ENCODE measurements at places on chromosomes 7 and 10.
A peak's percentile ranks its signal among the peaks of the same experiment; 100 is the strongest.

- no peak for DNase-seq
Observed at GRCh38 chr10:112348759-112349158, 25.2 kb upstream of the ACSL5 start.

GRCh38 chr10:71367271-71367670 lies 29.4 kb upstream of the CDH23 start:
- no peak for DNase-seq

DNA sequence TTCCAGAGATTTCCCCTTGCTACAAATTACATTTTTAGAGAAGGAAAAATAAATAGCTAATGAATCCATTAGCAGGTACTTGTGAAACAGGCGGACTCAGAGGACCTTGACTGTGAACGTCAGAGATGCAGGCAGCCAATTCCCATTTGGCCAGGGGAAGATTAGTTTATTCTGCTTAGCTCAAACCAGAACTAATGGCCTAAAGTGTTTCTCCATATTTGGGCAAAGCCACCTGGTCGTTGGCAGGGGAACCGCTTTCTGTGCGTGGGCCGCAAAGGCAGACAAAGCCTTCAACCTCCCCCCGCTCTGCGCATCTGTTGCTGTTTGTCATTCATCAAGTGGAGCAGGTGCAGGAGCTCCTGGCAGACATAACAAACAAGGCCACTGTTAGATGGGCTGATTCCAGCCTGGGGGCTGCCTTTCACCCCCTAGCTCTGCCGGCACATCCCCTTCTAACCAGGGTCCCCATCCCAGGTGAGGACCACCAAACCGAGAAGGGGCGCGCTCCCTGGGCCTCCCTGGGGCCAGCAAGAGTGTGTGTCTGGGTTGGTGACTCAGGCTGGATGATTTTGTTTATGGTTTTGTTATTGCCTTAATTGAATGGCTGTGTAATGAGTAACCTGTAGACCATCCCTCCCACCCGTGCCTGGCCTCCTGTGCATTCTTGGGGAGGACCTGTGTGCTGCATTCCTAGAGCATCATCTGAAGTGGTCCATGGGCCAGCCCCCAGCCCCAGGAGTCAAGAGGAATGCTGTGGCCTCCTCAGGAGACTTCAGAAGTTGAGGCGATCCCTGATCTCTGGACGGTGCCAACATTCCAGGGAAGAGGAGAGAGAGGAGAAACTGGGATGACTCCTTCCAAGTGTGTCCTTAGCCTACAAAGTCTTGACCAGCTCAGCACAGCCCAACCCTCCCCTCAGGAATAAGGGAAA lies 14.5 kb upstream of the CPA1 start:
- DNase-seq = no peak

- DNase-seq = no peak
Observed at GRCh38 chr7:44307905-44308595, 17.3 kb downstream of the CAMK2B start.

DNA sequence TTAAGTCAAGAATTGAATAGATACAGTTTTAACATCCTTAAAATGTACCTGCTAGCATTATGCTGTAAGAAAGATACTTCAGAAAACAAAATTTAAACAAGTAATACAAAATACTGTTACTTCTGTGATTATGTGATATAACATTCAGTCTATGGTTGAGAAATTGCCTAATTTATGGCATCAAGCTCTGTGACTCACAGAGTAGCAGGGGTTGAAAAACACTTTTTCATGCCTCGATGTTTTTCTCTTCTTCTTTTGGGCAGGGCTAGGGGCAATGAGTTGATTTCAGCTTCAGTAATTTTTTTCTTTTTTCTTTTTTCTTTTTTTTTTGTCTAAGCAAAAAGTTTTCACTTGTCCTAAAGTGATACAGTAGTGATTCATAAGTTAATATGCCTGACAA lies 209.2 kb downstream of the MBL2 start:
- no peak for DNase-seq

DNA sequence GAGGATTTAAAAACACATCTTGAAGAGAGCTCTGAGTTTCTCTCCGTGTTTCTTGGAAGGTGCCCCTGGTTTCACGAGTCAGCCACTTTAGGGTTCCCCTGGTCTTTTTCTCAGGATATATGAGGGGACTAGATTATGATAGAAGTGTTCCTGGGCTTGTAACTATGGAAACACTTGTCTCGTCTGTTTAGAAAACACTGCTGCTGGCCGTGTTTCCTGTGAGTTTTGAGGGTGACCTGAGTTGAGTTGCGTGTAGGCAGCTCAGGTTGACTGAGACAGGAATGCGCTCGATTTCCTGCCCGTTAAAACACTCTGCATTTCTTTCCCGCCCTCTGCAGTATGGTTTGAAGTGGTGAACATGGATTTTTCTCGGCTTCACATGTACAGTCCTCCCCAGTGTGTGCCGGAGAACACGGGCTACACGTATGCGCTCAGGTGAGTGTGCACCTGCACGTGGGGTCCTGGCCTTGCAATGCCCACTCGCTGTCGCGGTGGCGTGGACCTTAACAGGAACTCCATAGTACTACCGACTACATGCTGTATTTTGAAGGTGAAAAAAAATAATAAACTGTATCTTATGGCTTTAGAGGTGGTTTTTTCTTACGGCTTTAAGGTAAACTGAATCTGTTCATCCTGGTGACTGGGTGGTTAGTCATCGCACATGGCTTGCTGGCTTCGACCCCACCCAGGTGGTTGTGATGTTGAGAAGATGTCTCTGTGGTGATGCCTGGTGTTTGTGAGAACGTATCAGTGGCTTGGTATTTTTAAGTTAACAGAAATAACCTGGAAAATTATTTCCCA lies at the start of gene SUN1:
SUN1 (plus strand) TSS at position 310 of the 801 bp plus-strand sequence; CDS start at position 359, 49 bp downstream.
- DNase-seq = no peak

- DNase-seq = no peak
Observed at GRCh38 chr7:511476-512145, 8.0 kb downstream of the PDGFA start.

- peak; percentile 87 for DNase-seq
Observed at GRCh38 chr7:139341058-139341775, at the start of gene FMC1. Gene FMC1 (plus strand): TSS chr7:139341337. CDS start chr7:139341385, 48 bp downstream.

DNA sequence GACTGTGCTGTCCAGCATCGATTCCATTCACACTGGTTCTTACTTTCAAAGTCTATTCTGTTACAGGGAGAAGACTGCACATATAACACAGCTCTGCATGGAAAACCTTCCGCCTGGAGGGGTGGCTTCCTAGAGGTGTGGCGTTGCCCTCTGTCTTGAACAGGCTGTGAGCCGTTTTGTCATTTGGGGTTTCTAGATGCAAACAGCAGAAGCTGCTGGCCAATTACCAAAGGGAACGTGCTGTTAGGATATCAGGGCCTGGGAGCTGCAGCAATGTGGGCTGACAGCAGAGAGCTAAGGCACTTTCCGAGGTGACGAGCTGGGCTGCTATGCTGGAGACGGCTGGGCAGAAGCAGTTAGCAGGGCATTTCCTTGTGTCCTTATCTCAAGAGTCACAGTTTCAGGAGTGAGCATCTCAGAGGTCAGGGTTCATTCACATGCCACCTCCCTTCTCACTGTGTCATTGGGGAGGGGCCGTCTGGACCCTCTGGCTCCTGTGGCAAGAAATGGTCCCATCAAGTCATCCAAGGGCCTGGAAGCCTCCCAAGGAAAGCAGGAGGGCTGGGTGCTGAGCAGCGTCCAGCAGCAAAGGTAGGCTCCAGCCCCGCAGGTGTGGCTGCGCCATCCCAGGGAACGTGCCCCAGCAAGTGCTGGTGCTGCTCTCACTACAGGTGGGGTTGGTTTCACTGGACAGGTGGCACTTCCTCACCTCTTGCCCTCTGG lies 106.5 kb downstream of the WDR37 start:
- no peak for DNase-seq

GRCh38 chr10:81136261-81136660 lies 598.6 kb downstream of the SH2D4B start:
- no peak for DNase-seq

DNA sequence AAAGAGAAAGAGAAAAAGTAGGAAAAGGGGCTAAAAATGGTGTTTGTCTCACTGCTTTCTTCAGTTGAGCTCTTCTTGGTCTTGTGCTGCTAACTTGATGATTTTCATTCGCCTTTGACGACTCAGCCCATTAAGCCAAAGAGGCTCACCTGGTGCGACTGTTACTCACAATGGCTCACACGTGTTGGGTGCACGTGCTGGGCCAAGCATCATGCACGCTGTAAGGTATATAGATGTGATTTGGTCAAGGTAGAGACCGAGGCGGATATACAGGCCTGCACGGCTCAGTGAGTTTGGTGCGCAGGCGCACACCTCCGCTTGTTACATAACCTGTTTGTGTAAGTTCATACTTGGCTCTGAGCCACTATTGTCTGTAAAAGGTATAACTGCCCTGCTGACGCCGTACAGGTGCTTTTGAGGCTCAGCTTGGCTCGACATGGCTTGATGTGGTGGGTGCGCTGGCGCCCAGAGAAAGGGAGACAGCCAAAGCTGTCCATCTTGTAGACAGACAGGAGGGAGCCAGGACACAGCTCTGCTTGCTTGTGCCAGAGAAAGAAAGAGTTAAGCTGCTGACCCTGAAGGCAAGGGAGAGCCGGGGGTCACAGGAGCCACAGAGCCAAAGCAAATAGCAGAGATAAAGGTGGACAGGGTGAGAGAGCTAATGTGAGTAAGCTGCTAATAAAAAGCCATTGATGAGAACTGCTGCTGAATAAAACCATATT lies 33.6 kb downstream of the ANKRD16 start:
- DNase-seq = no peak

- DNase-seq = no peak
Observed at GRCh38 chr7:12139416-12139815, 71.7 kb upstream of the TMEM106B start.

DNA sequence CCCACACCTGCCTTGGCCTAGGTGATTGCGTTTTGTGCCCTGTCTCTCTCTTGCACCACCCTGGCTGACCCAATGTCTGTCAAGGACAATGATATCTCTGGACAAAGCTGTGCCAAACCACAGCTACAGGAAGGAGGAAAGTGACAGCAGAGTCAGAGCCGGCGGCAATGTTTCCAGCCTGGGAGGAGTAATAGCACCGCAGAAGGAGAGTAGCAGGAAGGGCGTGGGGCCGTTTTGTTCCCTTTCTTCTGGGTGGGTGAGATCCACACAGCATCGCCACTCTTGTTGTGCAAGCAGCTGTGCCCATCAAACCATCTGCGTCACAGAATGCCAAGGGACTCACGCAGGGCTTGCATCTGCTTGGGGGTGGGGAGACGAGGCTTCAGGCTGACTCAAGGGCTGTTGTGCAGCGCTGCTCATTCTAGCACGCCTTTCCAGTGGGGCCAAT lies 341.6 kb upstream of the AUTS2 start:
- DNase-seq = no peak

DNA sequence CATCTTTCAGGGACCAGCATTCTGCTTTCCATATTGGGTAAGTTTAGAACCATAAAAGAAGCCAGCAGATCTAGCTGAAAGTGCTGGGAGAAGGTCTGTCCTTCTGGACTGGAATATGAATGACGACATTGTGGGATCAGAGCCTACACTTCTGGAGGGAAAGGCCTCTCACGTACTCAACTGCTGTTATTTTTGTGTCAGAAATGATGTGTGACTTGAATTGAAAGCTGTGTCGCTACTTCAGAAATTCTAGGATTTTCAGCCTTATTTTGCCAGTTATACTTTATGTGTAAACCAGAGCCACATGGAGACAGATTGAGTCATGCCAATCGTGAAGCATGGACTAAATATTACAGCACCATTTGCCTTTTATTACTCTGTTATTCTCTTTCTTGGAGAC lies 231.0 kb downstream of the KIAA1217 start:
- no peak for DNase-seq

GRCh38 chr7:27647046-27647445 lies 15.6 kb downstream of the HIBADH start:
- no peak for DNase-seq

DNA sequence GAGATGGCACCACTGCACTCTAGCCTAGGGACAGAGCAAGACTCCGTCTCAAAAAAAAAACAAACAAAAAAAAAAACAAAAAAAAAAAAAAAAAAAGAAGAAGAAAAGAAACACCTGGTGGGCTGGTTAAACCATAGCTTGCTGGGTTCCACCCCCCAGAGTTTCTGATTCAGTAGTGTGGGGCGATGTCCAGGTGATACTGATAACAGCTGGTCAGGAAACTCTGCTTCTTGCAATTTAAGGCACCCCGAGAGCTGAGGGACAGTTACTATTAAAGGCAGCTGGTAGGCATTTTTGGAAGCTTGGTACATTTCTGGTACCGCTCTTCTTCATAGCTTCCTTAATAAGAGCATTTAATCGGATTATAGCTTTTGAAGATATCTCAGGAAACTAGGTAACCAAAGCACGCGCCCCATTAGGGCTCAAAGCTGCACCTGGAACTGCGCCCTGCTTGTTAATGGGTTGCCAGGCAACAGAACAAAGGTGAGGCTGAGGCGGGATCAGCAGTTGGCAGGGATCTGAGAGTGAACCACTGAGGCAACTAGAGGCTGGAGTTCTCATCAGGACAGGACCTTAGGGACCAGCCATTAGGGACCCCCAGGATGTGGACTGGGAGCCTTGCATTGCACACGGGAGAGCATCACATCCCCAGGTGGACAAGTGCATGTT lies 6.5 kb upstream of the SDK1 start:
- DNase-seq = no peak

GRCh38 chr10:96657385-96657784 lies 62.9 kb downstream of the PIK3AP1 start:
- no peak for DNase-seq

DNA sequence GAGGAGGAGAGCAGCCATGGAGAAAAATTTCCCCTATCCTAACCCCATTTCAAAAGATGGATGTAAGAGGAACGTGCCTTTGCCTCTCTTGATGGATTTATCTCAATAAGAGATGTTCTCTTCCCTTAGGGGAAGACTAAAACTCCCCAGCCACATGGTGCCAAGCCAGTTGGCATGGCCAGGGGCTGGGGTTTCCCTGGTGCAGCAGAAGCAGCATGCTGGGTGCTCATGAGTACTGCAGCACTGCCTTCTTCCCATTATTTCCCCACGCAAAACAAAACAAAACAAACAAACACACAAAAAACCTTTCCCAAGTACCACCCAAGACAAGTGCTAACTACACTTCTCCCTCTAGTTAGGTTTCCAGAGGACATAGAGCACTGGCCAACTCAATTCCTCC lies 97.2 kb downstream of the DOCK4 start:
- no peak for DNase-seq

DNA sequence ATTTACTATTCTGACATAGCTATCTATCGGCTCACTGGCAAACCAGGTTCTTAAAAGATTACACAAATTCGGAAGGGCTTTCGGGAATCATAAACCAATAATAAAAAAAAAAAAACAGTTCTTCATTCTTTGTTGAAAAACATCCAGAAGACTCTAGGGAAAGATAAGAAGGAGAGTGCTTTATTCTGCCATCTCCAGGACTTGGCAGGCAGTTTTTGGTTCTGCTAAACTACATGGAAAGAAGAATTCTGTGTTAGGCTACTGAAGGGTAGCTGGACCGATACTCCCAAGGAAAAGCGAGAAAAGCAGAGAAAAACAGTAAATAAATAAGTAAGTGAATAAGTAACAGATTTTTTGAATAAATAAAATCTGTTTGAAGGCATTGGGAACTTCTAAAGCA lies 423.5 kb upstream of the KLF6 start:
- no peak for DNase-seq

GRCh38 chr7:31372231-31372959 lies 31.9 kb upstream of the NEUROD6 start:
- no peak for DNase-seq
